Activated T-cell treated with anti-CD3 and anti-CD28 coated beads, Interleukin-2, amount 50 U/mL, for 24 hours (primary cell): ENCODE measurements at places on chromosomes 16 and 17.

GRCh38 chr17:19978805-19979211, 1.2 kb upstream of the AKAP10 start:
- no peak for DNase-seq

GRCh38 chr16:877242-878071, 76.9 kb upstream of the GNG13 start:
- DNase-seq = no peak

DNA sequence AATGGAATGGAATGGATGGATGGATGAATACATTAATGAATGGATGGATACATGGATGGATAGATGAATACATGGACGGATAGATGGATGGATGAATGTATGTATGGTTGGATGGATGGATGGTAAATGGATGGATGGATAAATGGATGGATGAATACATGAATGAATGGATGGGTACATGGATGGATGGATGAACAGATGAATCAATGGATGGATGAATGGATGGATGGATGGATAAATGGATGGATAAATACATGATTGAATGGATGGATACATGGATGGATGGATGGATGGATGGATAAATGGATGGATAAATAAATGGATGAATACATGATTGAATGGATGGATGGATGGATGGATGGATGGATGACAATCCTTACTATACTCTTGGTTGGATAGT, 26.0 kb downstream of the TMC5 start:
- DNase-seq = no peak

DNA sequence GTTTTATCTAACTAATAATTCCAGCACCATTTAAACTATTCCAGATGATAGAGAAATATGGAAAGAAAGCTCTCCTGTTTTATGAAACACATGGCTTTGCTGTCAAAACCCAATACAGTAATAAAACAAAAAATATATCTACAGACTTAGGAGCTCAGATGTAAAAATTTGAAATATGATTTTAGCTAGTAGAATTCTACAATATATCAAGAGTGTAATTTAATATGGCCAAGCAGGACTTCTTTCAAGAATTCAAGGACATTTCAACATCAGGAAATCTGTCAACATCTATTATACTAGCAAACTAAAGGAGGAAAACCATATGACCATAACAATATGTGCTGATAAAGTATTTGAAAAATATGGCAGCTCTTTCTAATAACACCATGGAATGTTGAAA, 57.5 kb downstream of the CCDC182 start:
- no peak for DNase-seq

GRCh38 chr16:68355447-68356248, 44.8 kb downstream of the PRMT7 start:
- no peak for DNase-seq

GRCh38 chr17:4583206-4583605, 1.1 kb upstream of the SMTNL2 start:
- DNase-seq = no peak

DNA sequence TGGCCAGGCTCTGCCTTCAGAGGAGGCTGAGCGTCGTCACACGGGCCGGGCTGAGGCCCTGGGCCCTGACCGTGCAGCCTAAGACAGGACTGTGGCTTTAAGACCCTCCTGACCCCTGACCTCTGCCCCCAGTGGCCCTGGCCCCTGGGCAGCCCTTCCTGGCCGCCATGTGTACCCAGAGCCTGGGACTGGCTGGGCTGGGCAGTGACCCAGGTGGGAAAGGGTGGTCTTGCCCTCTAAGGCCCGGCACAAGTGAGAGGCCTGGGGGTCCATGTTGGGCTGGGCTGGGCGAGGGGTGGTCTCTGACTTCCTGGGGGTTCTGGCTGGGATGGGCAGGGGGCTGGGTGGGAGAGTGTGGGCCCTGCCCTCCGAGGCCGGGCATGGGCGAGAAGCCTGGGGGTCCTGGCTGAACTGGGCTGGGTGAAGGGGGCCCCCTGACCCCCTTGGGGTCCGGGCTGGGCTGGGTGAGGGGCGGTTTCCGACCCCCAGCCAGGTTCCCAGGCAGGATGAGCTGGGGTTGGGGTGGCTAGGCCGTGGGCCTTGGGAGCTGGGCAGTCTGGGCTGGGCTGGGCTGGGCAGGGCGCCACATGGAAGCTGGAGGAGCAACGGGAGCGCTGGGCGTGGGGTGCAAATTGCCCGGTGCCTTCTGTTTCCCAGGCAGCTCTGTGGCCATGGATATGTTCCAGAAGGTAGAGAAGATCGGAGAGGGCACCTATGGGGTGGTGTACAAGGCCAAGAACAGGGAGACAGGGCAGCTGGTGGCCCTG, at the start of gene CDK3:
CDK3 (plus strand) TSS at position 101 of the 767 bp plus-strand sequence; CDS start at position 672, 571 bp downstream.
- no peak for DNase-seq

- no peak for DNase-seq
Observed at GRCh38 chr17:38324141-38324697, 19.5 kb downstream of the GPR179 start.

- DNase-seq = no peak
Observed at GRCh38 chr16:60905811-60906210, 1130.4 kb downstream of the CDH8 start.

- DNase-seq = no peak
Observed at GRCh38 chr17:8087952-8088230, 375 bp upstream of the ALOX12B start.

DNA sequence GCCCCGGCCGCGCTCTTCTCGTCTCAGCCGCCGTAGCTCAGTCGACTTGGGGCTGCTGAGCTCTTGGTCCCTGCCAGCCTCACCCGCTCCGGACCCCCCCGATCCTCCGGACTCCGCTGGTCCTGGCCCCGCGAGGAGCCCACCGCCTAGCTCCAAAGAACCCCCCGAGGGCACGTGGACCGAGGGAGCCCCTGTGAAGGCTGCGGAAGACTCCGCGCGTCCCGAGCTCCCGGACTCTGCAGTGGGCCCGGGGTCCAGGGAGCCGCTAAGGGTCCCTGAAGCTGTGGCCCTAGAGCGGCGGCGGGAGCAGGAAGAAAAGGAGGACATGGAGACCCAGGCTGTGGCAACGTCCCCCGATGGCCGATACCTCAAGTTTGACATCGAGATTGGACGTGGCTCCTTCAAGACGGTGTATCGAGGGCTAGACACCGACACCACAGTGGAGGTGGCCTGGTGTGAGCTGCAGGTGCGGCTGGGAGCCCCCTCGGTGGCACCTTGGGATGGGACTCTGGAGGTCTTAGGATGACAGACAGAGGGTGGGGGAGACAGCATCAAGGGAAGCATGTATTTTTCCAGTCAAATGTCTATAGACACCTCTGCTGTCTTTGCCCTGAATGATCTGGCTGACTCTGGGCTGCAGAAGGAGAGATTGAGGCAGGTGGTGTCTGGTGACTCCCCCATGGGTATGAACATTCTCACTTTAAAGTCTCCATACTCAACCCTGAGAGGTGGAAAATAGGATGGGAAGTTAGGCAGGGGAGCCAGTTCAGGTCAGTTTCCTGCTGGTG, 635 bp downstream of the WNK4 start:
- peak; percentile 38 for DNase-seq

- DNase-seq = no peak
Observed at GRCh38 chr16:49674351-49674851, 181.5 kb downstream of the ZNF423 start.

GRCh38 chr17:81741594-81742452, 29.7 kb downstream of the SLC25A10 start:
- no peak for DNase-seq

GRCh38 chr17:80716986-80717719, 172.5 kb downstream of the RPTOR start:
- no peak for DNase-seq

DNA sequence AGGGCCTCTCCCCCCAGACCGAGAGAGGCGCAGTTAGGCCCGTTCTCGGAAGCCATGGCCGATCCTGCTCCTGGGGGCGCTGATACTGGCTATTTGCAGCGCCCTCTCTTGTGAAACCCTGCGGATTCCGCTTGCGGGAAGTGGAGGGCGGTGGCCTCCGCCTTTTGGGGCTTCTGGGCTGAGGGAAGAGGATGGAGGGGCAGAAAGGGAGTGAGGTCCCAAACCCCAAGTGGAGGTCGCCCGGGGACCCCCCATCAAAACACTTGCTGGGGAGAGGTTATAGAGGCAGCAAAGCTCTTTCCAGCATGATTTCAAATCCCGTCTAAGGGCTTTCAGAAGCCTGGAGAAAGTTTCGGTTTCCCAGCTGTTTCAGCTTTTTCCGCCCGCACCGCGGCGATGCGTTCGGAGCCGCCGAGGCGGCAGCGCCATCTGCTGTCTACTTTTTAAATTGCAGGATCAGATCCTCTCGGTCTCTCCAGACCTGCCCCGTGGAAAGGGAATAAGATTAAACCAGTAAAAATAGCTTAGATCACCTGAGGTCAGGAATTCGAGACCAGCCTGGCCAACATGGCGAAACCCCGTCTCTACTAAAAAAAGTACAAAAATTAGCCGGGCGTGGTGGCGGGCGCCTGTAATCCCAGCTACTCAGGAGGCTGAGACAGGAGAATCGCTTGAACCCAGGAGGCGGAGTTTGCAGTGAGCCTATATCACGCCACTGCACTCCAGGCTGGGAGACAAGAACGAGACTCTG, 15.8 kb downstream of the SNX20 start:
- peak; percentile 87 for DNase-seq

- no peak for DNase-seq
Observed at GRCh38 chr16:9657641-9658040, 524.6 kb downstream of the GRIN2A start.

DNA sequence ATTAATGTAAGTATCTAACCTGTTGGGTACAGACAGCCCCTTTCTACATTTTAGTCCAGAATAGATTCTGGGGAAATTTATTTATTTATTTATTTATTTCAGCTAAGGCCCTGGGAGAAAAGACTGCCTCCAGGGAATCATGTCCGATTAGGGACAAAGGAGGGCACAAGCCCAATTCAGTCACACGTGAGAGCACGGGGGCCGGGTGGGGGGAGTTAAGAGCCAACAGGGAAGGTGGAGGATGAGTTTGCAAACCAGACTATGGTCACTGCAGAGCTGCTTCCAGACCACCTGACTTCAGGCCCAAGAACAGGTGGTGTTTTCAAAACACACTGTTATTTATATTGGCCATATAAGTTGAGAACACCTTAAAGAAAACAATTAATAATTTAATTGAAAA, 1.6 kb upstream of the ZFHX3 start:
- no peak for DNase-seq

- DNase-seq = peak; percentile 75
Observed at GRCh38 chr16:1152651-1153259, at the start of gene CACNA1H. Gene CACNA1H, plus strand, starts transcription at chr16:1153106. Its CDS starts 632 bp downstream, at chr16:1153738.

DNA sequence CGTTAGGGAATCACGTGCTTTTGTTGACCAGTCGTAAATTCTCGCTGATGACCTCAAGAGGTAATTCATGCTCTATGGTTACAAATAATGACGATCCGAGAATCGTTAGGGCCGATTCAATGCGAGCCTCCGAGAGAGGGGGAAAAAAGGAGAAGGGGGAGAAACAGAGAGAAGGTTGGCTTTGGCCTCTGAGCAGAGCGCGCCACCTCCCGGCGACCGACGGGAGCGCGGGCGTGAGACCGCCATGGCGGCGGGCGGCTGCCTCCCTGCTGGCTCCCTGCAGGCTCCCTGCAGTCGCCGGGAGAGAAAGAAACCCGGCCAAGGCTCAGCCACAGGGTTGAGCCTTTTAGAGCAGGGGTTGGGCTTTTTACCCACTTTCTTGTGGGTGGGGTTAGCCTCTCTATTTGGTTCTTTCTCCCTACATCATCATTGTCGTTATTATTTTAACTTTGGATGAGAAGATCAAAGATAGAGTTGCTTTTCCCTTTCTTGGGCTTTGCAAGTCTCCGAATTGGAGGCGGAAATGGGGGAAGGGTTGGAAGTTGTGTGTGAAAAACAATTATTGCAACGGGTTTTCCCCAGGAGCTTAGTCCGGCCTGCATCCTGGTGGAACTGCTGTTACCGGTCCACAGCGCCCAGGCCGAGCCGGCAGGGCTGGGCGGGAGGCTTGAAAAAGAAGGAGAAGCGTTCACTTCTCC, 410 bp upstream of the HOXB5 start:
- peak; percentile 91 for DNase-seq

GRCh38 chr17:73061161-73061560, 31.3 kb downstream of the SLC39A11 start:
- no peak for DNase-seq

DNA sequence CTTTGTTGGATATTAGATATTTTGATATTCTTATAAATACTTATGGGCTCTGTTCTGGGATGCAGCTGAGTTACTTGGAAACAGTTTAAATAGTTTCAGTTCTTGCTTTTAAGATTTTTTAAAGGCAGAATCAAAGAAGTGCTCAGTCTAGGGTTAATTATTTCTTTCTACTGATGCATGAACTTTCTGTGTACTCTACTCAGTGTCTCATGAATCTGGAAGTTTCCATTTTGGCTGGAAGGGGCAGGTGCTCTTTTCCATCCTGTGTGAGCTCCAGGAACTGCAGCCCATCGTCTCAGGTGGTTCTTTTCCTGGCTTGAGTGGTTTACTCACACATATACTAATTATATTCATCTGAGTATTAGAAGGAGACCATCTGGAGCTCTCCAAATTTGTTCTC, 61.1 kb upstream of the CPHXL start:
- no peak for DNase-seq

DNA sequence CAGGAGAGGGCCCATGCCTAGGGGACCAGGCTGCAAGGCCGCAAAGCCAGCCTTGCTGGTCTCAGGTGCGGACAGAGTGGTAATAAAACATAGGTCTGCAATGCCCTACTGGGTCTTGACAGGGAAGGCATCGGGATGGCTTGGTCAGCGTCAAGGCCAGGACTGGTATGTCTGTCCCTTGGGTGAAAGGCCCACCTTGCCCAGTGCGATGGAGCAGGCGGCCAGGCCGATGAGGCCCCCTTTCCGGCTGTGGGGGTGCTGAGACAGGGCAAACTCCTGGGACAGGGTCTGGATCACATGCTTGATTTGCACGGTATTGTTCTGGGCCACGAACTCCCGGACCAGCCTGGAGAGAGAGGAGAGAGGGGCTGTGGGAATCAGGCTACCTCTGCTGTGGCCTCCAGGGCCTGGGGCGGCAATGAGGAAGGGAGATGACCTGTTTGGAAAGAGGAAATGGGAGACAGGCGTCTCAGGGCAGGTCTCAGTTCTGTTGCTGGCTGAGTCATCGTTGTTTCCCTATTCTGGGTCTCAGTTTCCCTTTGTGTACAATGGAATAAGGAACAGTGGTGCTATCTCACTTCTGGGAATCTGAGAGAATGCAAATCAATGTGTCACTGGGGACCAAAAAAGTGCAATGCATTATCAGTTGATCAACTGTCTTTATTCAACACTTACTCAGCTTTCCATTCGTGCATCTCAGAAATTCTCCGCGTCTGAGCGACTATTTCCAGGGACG, 14.8 kb downstream of the VAC14 start:
- no peak for DNase-seq
